ENCODE measurements at places on chromosomes 3 and 15.
A peak's percentile ranks its signal among the peaks of the same experiment; 100 is the strongest.

- no peak overlapping the region for H3K27ac ChIP-seq
- no peak overlapping the region for H3K4me3 ChIP-seq
- H3K36me3 ChIP-seq: no peaks in the 10 kb centered on the region
- DNase-seq: no peak
- no peaks in the 10 kb centered on the region for H3K27me3 ChIP-seq
These were observed 380.9 kb downstream of the FHIT start for GRCh38 chr3:60870396-60870795.

GRCh38 chr3:129421988-129422745 is 6.3 kb downstream of the EFCAB12 start:
- H3K27ac ChIP-seq: no peak overlapping the region
- DNase-seq: no peak
- H3K4me1 ChIP-seq: no peaks in the 10 kb centered on the region

DNA sequence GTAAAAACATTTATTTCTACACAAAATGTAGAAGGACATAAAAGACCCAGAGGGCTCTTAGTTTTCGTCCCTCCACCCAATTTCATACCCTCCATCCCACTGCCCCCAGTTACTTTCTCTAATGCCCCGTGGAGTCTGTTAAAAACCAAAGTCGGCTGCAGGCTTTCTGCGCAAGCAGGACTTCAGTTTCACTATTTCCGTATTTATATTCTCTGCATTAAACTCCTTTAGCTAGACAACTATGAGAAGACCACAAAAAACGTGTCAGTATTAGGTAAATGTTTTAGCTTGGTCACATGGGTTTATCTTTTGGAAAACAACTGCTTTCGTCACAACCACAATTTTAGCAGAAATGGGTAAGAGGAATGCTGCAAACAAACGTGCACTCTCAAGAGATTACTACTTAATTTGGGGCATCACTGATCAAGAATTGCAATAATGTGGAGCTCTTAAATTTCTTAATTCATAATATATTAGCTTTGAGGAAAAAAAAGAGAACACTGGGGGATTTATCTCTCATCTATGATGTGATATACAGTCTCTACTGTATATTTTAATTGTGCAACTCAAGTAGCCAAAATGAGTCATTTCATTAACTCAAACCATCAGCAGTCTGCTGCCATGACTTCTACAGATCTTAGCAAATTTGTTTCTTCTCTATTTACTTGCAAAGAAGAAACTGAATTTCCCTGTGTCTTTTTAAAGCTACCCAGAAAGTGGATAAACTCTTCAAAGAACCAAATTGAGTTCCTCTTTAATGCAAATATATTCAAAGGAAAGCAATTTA is 740 bp upstream of the NSMCE3 start:
- H3K27ac ChIP-seq: peak overlapping the region; percentile 90
- peak overlapping the region; percentile 90 for H3K4me3 ChIP-seq
- H3K36me3 ChIP-seq: no peaks in the 10 kb centered on the region

DNA sequence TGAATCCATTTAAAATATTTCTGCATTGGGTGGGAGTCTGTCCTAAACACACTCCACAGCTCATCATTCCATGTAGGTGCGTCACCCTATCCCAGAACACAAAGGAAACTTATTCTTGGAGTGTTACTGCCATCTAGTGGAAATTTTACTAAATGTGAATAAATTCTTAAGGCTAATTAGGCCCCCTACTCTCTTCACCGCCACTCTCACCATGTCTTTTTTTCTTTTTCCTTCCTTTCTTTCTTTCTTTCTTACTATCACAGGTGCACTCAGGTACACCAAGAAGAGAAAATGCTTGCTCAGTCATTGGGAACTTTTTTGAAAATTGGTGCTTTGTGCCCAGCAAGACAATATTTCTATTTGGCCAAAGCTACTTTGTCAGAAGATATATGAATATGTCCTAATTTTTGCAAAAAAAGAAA is 26.4 kb upstream of the ATP8B4 start:
- no peak overlapping the region for H3K4me3 ChIP-seq
- H3K27ac ChIP-seq: no peak overlapping the region
- no peaks in the 10 kb centered on the region for H3K4me1 ChIP-seq
- H3K27me3 ChIP-seq: no peaks in the 10 kb centered on the region
- H3K36me3 ChIP-seq: no peaks in the 10 kb centered on the region

- peak overlapping the region; percentile 98 for H3K27ac ChIP-seq
- H3K36me3 ChIP-seq: no peaks in the 10 kb centered on the region
- H3K4me1 ChIP-seq: peaks cover 78% of the 10 kb centered on the region
- no peaks in the 10 kb centered on the region for H3K27me3 ChIP-seq
These were observed 58.5 kb downstream of the LPP start for GRCh38 chr3:188212308-188212969.

GRCh38 chr15:90845201-90845949 is 23.0 kb upstream of the FURIN start:
- H3K36me3 ChIP-seq: no peaks in the 10 kb centered on the region
- H3K4me1 ChIP-seq: no peaks in the 10 kb centered on the region
- no peaks in the 10 kb centered on the region for H3K27me3 ChIP-seq
- no peak overlapping the region for H3K4me3 ChIP-seq
- H3K27ac ChIP-seq: no peak overlapping the region
- no peak for DNase-seq

DNA sequence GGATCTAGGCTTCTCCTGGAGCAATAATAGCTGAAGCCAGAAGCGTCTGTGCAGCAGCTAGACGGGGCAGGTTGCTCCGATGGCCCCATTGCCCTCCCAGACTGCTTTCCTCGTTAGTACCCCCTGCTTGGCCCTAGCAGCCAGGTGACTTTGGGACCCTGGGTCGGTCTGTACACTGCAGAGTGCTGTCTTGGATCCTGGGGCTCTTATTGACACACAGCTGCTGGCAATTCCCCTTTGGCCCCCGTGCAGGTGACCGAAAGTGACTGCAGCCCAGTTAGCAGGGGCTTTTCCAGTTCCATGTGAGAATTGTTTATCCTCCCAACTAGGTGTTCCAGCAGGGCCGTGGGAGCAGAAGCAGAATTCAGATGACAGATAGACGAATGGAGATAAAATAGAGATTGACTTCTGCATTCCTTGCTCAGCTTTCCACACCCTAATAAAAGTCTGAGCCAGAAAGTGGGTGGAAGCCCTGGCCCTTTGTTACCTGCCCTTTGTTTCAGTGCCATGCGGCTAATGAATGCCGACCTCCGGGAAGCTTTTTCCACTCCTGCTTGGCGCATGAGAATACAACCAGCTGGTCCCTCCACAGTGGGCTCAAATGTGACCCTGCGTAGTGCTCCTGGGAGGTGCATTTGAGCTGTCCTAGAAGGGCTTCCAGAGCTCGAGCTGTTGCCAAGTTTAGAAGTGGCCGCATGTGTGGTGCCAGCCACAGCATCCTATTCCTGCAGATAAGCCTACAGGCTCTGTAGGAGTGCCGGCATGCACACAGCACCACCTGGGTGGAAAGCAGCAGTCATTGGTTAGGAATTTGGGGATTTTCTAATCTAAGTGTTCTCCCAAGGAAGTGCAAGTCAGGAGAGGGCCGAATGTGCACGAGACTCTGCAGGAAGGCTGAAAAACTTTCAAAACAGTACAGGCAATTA is 94.4 kb downstream of the SLCO3A1 start:
- no peaks in the 10 kb centered on the region for H3K36me3 ChIP-seq

DNA sequence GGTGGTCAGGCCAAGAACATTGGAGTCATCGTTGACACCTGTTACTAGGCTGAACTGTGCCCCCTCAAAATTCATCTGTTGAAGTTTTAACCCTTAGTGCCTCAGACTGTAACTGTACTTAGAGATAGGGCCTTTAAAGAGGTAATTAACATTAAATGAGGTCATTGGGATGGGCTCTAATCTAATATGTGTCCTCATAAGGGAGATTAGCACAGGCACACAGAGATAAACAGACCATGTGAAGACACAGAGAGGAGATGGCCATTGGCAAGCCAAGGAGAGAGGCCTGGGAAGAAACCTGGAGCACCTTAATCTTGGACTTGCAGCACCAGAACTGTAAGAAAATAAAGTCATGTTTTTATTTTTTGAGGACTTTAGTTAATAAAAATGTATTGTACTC is 59.6 kb downstream of the PLCL2 start:
- H3K27ac ChIP-seq: no peak overlapping the region
- H3K4me3 ChIP-seq: no peak overlapping the region
- no peak for DNase-seq
- H3K4me1 ChIP-seq: no peaks in the 10 kb centered on the region
- no peaks in the 10 kb centered on the region for H3K27me3 ChIP-seq
- no peaks in the 10 kb centered on the region for H3K36me3 ChIP-seq

GRCh38 chr15:56432304-56432703 is 32.6 kb downstream of the MNS1 start:
- no peak overlapping the region for H3K4me3 ChIP-seq
- H3K4me1 ChIP-seq: no peaks in the 10 kb centered on the region
- no peaks in the 10 kb centered on the region for H3K27me3 ChIP-seq
- no peak for DNase-seq
- no peaks in the 10 kb centered on the region for H3K36me3 ChIP-seq

- no peaks in the 10 kb centered on the region for H3K4me1 ChIP-seq
- no peak overlapping the region for H3K4me3 ChIP-seq
- H3K27ac ChIP-seq: no peak overlapping the region
- no peak for DNase-seq
- no peaks in the 10 kb centered on the region for H3K27me3 ChIP-seq
These were observed 337.6 kb downstream of the EFHB start for GRCh38 chr3:19596408-19596807.

DNA sequence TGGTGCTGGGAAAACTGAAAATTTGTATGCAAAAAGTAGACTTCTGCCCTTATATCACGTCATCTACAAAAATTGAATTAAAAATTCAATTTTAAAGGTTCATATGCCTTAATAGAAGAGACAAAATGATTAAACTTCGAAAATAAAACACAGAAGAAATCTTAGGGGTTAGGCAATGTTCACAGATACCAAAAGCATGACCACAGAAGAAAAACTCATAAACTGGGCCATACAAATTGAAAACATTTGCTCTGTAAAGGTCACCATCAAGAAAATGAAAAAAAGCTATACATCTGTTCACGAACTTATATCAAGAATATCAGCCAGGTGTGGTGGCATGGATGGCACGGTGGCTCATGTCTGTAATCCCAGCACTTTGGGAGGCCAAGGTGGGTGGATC is 245.1 kb downstream of the PCCB start:
- DNase-seq: no peak
- H3K27me3 ChIP-seq: no peaks in the 10 kb centered on the region
- H3K4me1 ChIP-seq: no peaks in the 10 kb centered on the region
- no peak overlapping the region for H3K4me3 ChIP-seq

DNA sequence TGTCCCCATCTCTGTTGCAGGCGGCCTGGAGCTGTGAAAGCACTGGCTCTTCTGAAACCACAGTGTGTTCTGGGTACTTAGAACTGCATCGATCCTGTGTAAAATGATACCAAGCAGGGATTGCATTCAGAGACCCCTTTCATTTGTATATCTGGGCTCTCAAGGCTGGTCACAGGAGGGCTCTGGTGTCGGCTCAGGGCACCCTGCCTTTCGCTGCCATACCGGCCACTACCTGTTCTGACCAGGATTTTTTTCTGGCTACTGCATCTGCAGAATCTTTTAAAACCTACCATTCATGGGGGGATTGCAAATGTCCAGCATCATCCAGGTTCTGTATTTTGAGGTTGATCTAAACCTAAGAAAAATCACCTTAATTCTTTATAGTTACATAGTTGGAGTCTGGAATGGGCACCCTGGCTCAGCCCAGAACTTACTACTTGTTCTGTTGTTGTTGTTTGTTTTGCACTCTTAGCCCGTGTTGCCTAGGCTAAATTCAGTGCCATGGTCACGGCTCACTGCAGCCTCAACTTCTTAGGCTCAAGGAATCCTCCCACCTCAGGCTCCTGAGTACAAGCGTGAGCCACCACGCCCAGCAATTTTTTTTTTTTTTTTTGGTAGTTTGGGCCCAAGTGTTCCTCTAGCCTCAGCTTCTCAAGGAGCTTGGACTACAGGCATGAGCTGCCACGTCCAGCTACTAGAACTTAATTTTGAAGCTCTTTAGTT is 52.7 kb downstream of the TRIM71 start:
- no peak for DNase-seq
- no peaks in the 10 kb centered on the region for H3K27me3 ChIP-seq
- H3K4me3 ChIP-seq: no peak overlapping the region

- H3K36me3 ChIP-seq: peaks cover 4% of the 10 kb centered on the region
- peaks cover 14% of the 10 kb centered on the region for H3K4me1 ChIP-seq
- DNase-seq: no peak
- H3K27ac ChIP-seq: no peak overlapping the region
These were observed 59.2 kb downstream of the PDIA5 start for GRCh38 chr3:123126031-123126430.
